H54 (cell line): ENCODE measurements at places on chromosomes 5 and 9.

DNA sequence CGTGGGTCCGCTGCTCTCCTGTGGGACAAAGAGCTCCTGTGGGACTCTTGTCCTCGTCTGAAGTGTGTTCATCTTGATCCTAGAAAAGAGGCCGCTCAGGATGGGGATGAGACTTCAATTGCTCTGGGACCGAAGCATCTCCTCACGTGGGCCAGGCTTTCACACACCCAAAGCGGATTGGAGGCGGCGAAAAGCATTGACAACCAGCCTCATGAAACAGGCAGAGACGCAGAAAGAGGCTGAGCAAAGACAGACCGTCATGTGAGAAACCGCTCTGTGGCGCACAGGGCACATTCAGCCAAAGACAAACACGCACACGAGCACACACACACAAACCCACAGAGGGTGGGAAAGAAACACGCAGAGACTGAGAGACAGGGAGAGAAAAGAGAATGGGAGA lies 479.5 kb downstream of the SPATA31A7 start:
- no peak for DNase-seq

- DNase-seq: no peak
Observed at GRCh38 chr5:90644132-90644531, 85.5 kb downstream of the ADGRV1 start.

GRCh38 chr5:110346893-110347358 lies 379.5 kb downstream of the TMEM232 start:
- DNase-seq: no peak

DNA sequence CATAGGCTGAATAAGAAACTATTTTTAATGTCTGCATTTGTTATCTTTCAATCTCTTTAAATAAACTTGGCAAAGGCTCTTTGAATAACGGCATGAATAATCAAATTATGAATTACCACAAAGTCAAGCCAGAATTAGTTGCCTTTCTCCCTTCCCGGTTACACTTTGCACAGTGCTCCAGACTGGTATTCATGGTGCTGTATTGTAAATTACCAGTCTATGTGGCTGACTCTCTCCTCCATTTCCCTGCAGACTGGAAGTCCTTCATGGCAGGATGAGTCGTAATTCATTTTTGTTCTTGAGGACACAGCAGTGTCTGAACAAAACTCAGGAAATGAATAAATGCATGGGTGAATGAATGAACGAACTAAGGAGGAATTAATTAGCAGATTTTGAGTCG lies 142.9 kb downstream of the GNA14 start:
- no peak for DNase-seq
